Fibroblast of skin of scalp (primary cell): ENCODE measurements at places on chromosomes 3 and 15.

DNA sequence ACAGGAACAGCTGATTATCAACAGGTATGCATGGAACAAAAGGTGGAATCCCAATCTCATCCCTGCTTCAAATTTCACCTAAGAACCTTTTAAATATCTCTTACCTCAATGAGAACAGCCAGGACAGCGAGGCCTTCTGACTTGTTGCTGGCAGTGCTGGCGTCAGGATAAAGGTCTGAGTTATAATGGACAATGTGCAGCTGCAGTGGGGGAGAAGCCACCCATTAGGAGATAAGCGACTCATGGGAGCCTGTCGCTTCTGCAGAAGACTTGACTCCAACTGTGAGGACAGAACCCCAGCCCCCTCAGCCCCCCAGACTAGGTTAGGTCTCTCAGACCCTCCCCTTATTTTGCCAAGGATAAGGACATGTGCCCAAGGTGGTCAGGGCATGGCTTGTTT lies 39.7 kb downstream of the CA12 start:
- DNase-seq, result no peak

GRCh38 chr3:143255739-143256138 lies 136.2 kb downstream of the CHST2 start:
- DNase-seq, result no peak

DNA sequence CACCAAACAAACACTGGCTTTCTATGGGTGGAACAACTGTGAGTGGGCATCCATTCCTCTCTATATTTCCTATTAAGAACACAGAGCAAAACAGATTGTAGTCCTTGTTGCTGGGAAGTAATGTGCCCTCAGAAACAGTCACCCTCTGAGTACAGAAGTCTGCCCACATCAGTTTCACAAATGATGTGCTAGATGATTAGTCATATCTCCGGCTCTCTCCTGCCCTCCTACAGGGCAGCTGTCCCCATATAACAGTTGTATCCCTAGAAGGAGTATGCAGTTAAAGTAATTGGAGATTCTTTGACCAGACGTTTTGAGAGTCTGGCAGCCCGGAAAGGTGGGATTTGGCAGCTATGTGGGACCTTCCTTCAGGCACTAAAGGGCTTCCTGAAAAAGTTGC lies 159.9 kb downstream of the APBA2 start:
- peak; percentile 26 for DNase-seq

DNA sequence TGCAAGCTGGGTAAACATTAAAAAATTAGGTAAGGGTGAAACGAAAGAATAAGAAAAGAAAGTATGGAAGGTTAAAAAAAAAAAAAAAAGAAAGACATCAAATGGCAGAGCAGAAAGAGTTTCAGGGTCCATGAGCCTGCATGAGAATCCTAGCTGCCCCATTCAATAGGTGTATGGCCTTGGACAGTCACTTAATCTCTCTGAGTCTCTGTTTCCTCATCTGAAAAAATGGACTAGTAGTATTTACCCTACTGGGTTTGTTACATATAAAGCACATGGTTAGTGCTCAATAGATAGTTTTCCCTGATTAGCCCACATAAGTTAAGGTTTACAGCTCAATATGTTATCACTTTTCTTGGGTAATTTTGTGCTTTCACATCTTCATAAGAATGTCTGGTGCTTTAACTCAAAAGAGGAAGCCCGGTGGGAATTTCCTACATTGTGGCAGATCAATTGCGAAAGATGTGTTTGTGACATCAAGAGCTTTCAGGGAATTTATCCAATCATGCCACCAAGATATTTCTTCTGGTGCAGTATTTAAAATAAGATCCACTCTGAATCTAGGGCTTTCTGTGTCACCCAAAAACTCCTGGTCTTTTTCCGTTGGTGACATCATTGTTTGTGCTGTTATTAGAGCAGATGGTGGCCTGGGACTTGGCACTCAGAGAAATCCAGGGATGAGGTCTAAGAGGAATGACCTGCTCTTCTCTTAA lies 57.2 kb upstream of the UBE2E1 start:
- DNase-seq, result peak; percentile 54

GRCh38 chr15:98147415-98147814 lies 186.9 kb downstream of the ARRDC4 start:
- DNase-seq, result no peak

- DNase-seq, result no peak
These were observed 127.0 kb upstream of the CNTN6 start for GRCh38 chr3:965826-966225.
